Stimulated activated CD8-positive, alpha-beta memory T cell treated with anti-CD3 and anti-CD28 coated beads, Interleukin-4, amount 100 ng/mL, for 4 hours (primary cell): ENCODE measurements at places on chromosomes 4 and X.

GRCh38 chr4:8617486-8618040 lies 25.0 kb downstream of the CPZ start:
- DNase-seq, result no peak

DNA sequence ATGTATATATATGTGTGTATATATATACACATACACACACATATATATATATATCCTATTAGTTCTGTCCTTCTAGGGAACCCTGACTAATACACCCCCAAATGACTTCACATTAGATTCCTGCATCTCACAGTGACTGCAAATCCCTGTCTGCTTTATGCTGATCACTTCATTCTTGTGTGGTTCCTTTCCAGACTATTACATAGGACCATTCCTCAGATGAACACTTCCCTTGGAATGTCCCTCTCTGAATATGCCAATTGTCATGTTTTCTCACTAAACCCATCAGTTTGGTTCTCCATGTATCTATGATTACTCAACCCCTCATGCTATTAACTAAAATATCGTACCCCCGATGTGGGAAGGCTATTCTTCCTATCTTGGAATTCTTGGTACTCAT lies 605.2 kb upstream of the NR3C2 start:
- no peak for DNase-seq

DNA sequence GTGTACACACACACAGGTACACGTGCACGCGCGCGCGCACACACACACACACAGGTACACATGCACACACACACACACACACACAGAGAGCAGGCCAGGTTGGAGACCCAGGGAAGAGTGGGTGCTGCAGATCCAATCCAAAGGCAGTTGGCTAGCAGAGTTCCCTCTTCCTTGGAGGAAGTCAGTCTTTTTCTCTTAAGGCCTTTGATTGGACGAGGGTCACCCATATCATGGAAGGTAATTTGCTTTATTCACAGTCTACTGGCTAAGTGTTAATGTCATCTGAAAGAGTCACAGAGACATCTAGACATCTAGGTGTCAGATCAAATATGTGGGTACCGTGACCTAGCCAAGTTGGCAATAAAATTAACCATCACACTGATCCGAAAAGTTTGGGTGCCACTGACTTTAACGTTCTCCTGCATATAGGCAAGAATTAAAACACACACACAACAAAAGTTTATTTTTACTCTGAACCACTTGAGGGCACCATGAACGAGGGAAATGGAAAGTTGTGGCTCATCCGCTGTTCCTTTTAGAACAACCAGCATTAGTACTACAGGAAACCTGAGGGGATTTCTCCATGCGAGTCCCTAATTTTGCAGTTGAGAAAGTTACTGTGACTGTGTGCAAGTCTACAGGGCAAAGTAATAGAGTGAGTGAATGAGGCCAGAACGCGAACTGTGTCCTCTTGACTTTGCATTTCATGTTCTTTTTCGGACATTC lies 66.0 kb upstream of the STOX2 start:
- no peak for DNase-seq

DNA sequence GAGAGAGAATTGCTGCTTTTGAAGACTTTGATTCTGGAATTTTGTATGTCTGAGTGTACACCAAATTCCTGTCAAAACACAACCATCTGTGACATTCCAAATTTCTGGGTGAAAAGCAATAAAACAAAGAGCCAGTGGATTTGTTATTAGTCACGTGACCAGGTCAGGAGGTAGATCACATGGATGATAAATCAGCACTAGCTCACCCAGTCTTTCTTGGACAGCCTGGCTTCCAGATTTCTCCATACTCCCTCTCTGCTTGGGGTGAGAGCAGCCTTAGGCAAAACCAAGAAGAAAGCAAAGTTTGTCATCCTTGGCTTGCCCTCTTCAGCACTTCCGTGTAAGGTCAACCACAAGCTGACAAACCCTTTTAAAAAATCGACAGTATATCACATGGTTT lies 194.2 kb downstream of the CLCN4 start:
- no peak for DNase-seq

DNA sequence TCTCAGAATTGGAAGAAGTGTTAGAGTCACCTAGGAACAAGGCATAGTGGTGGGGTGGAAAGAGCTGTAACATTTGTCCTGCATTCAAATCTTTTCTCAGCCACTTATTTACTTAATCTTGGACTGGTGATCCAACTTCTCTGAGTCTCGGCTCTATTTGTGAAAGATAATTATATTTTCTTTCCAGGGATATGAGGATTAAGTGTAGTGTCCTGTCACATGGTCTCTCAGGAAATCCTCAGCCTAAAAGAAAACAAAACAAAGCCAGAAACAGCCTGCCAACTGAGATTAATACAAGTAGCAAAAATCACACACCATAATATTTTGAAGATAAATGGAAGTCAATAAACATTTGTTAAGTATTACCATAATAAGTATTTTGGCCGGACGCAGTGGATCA lies 33.3 kb upstream of the ETNPPL start:
- no peak for DNase-seq

DNA sequence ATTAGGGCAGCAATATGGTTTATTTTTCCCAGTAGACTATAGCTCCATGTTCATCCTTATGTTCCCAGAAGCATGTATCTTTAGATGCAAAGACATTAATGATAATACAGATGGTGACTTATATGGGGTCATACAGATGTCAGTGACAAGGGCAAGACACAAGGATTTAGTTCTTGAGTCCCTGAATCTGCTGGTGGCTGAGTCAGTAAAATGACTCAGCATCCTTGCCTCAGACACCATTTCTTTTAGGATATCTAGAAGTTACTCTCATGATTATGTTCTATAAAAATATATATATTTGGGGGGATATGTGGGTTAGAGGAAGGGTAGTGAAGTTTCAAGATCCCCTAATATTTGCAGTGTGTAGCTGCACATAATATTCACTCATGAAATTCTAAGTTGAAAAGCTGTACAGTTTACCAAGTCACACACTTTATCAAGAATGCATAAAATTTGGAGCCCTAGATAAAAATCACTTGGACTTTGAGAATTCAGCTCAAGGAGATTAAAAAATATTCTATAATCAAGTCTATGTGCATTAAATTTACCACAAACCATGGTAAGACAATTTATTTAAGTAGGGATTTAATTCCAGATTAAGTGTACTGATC lies 101.9 kb downstream of the LNX1 start:
- no peak for DNase-seq
